LHCN-M2 (cell line): ENCODE measurements at places on chromosomes 7 and 10. TPM values are rescaled to one million over a fixed set of nuclear protein-coding genes. Genes with fewer than 3 reads are reported as not detected.

GRCh38 chr7:43208242-43208641, 95.8 kb downstream of the HECW1 start:
- no peak for DNase-seq

DNA sequence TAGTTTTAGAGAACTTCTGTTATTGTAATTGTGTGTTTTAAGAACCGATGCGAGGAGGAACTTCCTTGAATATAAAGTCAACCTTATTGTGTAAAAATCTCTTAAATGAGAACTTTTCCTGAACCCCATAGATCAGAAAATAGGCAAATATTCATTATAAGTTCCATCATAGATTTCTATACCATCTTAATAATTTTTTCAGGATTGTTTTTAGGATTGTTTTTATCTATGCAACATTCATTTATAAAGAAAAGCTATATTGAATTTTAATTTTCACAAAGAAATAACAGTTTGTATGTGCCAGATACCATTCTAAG, 1.7 kb upstream of the SMNDC1 start:
- DNase-seq, result no peak

DNA sequence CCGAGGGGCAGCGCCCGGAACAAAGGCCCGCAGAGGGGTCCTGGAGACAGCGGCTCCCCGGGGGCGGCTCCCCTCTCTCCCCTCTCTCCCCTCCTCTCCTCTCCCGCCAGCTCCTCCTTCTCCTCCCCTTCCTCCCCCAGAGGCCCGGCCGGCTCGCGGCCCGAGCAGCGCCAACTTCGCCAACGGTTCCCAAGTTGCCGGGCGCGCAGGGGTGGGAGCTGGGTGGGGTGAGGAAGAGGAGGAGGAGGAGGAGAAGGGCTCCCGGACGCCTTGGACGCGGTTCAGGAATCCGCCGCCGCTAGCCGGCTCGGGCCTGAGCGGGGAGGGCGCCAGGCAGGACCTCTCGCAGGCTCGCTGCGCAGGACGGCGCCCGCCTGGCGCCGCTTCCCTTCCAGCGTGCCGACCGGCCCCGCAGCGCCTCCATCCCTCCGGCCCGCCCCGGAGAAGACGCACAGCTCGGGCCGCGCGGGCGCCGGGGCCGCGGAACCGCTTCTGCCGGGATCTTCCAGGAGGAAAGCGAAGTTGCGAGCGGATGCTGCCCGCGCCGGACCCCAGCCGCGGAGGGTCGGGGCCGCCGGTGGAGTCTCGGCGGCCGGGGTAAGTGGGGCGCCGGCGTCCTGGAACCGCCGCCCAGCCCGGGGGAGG, at the start of gene CHST3:
Gene CHST3, plus strand, starts transcription at position 298 of the 645 bp plus-strand sequence. CDS start 41,448 bp downstream, outside the sequence.
- DNase-seq, result no peak

- no peak for DNase-seq
Measured at GRCh38 chr10:44463511-44464121, 78.7 kb upstream of the CXCL12 start.

- DNase-seq, result peak; percentile 64
Measured at GRCh38 chr10:5047912-5048628, 44.4 kb upstream of the AKR1C2 start.

DNA sequence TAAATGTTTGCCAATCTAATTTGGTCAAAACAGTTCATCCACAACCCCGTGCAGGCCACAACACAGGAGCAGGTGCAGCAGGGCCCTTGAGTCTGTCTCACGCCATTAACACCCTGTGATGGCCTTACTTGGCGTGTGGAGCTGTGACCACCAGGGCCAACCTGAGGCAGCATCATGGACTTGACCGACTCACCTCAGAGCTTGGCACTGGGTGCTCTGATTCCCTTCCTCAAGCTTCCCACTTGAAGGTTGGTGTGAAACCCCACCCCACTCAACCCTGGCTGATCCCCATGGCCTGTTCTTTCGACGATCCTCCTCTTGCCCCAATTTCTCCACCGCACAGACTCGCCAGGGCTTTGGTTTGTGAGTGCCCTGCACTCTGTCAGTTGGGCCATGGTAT, 623.1 kb downstream of the PTPRN2 start:
- no peak for DNase-seq

GRCh38 chr10:63331586-63331985, 134.2 kb downstream of the JMJD1C start:
- peak; percentile 8 for DNase-seq

DNA sequence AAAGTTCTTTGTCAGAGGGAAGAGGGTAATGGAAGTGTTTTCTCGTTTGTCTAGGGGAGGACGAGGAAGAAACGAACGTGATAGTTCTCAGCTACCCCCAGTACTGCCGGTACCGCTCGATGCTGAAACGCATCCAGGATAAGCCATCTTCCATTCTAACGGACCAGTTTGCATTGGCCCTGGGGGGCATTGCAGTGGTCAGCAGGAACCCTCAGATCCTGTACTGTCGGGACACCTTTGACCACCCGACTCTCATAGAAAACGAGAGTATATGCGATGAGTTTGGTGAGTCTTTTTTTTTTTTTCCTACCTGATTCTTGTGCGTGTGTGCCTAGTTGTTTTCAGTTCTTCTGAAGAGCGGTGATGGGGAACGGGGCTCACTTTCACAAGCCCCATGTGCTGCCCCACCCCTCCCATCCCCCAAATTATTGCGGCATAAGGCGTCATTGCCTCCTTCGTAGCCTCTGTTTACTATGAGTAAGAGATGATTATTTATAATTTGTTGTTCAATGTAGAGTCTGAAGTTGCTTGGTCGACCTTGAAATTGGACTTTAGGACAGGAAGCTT, 98.6 kb downstream of the ARID5B start:
- no peak for DNase-seq

DNA sequence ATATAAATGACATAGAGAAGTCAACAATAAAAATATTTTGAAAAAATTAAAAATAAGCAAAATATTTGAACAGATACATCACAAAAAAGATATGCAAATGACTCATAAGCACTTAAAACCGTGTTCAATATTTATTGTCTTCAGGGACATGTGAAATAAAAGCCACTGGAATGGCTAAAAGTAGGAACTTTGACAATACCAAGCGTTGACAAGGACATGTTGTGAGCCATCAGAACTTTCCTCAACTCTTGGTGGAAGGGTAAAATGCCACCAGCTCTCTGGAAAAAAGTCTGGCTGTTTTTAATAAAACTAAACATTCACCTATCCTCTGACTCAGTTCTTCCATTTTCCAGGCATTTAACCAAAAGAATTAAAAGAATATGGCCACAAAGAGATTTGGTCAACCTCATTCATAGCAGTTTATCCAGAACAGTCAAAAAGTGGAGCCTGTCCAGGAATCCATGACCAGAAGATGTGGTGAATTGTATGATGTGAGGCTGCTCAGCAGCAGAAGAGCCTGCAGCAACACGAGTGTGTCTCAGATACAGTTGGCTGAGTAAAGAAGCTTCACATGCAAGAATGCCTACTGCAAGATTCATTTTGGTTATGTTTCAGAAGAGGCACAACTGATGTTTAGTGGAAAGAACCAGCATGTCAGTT, 7.1 kb upstream of the KLF6 start:
- DNase-seq, result peak; percentile 29

DNA sequence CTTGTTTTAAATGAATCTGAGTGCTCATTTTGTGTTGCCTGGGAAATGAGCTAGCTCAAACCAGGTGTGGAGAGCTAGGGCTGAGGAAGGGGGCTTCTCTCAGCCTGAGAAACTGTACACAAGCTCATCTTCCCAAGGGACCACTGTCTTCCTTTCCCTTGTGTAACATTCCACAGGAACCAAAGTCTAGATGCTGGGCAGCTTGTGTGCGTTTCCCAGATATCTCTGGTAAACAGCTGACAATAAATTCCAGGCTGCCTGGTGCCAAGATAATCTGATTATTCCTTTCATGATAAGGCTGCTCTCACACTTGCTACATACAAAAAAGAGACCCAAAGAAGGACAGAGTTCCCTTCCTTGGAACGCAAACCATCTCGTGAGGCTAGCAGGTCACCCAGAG, 33.1 kb upstream of the MKLN1 start:
- peak; percentile 19 for DNase-seq

- DNase-seq, result peak; percentile 44
Measured at GRCh38 chr10:49153971-49154370, 20.1 kb upstream of the FAM170B start.

DNA sequence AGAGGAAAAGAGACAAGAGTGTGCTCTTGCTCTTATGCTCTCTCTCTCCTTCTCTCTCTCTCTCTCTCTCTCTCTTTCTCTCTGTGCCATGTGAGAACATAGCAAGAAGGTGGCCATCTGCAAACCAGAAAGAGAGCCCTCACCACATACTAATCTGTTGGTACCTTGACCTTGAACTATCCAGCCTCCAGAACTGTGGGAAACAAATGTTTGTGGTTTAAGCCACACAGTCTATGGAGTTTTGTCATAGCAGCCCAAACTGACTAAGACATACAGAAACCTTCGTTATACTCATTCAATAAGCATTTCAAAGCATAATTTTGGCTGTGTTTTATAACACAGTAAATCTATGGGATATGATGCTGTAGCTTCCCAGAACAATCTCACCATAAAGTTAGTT, 56.4 kb upstream of the PLPP4 start:
- DNase-seq, result peak; percentile 23

DNA sequence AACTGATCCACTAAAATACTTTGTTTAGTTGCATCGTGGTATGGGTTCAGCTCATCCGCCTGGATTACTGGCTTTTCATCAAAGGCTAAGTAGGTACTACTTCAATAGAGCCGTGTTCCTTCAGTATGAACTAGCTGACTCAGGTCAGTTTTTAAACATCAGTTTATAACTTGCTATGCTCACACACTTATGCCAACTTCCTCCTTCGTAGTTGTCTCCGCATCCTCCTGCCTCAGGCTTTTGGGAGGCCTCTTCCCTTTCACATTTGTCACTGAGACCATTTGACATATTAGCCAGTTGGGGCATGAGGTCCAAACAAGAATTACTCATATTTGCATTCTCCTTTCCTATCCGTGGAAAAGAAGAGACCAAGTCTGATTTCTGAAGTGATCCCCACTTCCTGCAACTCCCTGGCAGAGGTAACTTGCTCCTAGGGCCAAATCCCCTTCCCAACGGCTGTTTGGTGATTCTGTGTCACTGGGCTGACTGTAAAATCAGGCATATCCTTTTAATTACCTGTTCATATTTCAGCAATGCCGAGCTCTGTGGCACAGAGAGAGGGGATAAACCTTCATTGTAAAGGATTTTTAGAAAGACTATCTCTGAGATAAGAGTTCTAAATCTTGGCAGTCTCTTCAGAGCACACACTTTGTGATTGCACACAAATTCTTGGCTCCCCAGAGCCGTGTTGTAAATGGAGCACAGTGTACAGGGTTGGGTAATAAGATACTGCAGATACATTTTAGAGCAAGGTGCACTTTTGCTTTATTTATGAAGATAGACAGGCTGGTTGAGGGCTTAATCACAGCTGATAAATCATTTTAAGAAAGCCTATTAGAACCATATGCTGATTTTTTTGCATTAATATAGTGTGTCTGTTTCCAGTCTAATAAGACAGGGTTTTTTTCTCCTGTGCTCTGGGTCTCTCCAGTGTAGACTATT, 108.0 kb downstream of the CREB5 start:
- no peak for DNase-seq

DNA sequence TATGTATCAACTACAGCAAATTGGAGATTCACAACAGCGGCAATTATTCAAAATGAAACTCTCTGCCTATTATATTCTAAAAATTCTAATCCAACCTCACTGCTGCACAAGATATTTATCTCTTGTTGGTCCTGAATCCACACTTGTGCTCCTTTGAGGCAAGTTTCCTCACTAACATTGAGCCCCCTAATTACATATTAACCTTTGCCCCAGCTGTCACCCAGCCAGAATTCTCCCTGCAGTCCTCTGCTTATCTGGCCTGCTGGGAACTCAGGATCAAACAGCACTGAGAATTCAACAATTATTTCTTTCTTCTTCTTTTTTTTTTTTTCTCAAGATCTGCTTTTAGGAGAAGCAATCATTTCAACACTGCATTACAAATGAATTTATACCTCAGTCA, 21.5 kb upstream of the PLAC9 start:
- DNase-seq, result no peak

The TCAF2 gene
- 10.1 and 11.4 TPM in 2 replicates for total RNA-seq

The INSIG1 gene
- 84.6 and 105 TPM in 2 replicates for total RNA-seq

The CHRM2 gene
- 0.06 TPM in 1 of 2 replicates, not detected in the other for total RNA-seq

The SNCG gene
- total RNA-seq, result 4.4 and 5.0 TPM in 2 replicates

The MOSPD3 gene
- total RNA-seq, result 15.8 and 21.5 TPM in 2 replicates

The NKX2-3 gene
- total RNA-seq, result 0.19 TPM in 1 of 2 replicates, not detected in the other
